Activated B cell treated with CpG ODN at 0.5 μM for 24 hours (primary cell): ENCODE measurements at places on chromosomes 2 and 18. TPM values are rescaled to one million over a fixed set of nuclear protein-coding genes. Genes with fewer than 3 reads are reported as not detected.

GRCh38 chr2:19176172-19176852, 182.1 kb downstream of the OSR1 start:
- DNase-seq: no peak

DNA sequence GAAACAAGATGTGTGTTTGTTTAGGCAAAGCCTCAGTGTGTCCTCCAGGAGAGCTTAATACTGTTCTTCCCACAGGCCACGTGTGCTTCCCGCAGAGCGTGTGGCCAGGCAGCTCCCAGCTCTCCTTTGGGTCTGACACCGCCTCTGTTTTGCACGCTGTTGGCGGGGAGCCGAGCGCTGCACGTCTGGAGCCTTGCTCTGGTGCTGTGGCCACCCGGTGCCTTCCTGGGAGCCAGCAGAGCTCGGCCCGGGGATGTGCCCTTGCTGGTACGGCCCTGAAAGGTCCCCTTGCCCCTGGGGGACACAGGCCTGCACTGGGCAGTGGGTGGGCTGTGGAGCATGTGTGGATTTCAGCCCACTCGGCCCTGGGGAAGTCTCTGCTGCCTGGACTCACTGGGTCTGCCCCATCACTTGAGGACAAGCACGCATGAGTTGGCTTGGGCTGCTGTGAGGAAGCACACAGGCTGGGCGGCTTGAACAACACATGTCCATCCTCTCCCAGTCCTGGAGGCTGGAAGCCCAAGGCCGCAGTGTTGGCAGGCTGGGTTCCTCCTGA, 160.7 kb upstream of the HDAC4 start:
- DNase-seq: no peak

DNA sequence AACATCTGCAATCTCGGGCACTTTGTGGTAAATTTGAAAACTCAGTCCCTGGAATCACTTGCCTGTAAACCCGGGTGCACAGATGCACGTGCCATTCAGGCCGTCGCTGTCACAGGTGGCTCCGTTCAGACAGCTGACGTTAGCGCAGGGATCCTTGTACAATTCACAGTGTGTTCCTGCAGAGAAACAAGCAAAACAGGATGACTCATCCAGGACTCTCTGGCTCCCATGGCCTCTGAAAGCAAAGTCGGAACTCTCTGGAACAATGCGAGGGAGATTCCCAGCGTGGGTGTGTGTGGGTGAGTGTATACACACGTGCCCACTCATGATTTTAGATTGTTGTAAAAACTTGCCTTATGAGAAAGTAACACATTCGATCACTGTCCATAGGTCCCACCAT, 136.1 kb upstream of the PID1 start:
- no peak for DNase-seq

DNA sequence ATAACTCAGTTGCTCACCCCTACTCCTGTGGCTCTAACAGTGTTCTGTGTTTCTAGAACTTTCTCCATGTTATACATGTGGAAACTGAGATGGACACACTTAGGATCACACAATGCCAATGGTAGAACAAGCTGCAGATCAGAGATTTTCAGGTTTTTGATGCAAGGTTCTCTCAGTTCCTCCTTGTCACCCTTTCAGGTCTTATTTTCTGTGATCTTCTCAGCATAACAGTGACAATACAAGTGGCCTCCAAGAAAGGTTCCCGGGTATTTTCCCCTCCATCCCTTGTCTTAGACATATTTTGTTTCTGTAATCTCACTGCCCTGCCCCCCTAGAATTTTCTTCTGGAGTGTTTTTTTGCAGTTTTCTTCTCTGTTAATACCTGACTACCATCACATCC, 6.2 kb upstream of the MGAT5 start:
- no peak for DNase-seq

- no peak for DNase-seq
Observed at GRCh38 chr2:210961249-210961648, 404.9 kb downstream of the CPS1 start.

TBR1 gene
- total RNA-seq: 0.02 and 0.07 TPM in 2 replicates

GALNT13 gene
- not detected in 2 replicates for total RNA-seq

SCG2 gene
- total RNA-seq: 0.15 and 0.35 TPM in 2 replicates

LIMS4 gene
- 0.47 TPM in 1 of 2 replicates, not detected in the other for total RNA-seq
